ENCODE measurements at places on chromosomes 1 and 21.

- no peak for DNase-seq
These were observed 244.4 kb downstream of the PBX1 start for GRCh38 chr1:164803366-164803765.

GRCh38 chr1:41626616-41627375 is 142.3 kb upstream of the EDN2 start:
- DNase-seq: no peak

GRCh38 chr1:67052741-67053534 is 1.0 kb downstream of the SLC35D1 start:
- DNase-seq: no peak

DNA sequence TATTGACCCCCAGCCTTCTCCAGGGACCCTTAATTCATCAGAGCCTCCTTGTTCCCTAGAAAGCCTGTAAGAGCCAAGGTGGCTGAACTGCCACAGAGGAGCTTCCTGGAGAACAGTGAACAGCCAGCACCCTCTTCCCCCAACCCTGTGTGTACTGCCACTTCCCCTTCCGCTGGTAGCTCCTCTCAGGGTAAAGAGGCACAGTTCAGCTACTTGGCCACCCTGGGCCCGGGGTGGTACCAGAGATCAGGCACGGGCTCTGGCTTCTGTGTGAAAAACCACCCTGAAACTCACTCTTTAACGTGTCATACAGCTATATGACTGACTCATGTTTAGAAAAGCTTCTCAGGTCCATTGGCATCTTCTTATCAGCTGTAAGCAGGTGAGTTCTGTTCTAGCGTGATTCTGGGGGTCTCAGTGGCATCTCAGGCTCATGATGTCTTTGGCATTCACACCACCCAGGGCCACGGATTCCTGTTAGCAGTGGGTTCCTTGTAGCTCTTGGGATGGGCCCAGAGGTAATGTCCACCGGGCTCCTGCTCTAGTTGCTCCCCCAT is 22.4 kb downstream of the ARMH1 start:
- no peak for DNase-seq

DNA sequence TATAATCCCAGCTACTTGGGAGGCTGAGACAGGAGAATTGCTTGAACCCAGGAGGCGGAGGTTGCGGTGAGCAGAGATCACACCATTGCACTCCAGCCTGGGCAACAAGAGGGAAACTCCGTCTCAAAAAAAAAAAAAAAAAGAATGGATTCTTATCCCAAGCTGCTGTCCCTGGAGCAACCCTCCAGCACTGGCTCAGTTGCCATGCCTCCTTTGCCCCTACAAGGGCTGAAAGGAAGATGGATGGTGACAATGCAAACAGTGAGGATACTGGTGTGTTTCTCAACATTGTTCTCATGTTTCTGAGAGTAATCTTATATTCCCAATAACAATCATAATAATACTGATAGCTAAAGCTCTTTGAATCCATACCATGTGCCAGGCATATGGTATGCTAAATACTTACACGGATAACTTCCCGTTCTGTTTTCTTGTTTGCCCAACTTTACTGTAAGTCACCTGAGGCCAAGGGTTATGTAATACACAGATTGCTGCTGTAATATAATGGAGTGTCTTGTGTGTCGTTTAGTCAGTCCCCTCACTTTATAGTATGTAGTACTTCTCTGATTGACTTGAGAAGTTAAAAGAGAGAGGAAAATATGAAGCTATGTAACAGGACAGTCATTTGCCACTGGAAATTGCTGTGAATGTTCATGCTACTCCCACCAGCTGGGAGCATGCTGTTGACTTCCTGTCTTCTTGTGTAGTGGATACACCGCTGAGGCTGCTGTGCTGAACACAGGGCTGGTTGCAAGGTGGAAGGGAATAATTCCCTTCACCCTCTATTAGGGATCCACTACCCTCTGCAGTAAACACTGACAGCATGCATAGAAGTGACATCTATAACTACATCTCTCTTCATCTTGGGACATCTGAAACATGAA is 153.6 kb downstream of the CNIH3 start:
- no peak for DNase-seq

DNA sequence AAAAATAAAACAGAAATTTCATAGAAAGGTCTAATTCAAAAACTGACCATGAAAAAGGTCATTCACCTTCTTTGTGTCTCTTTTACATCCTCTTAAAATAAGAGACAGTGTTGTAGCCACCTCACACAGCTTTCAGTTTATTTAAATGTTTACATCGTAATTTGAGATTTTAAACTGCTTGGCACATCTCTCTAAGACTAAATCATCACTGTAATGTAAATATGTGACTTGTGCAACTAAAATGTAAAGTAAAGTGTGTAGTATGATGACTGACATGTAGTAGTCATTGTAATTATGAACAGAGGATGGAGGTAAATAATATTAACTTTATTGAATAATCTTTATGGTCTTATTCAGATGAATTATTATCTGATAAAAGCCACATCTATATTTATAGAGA is 283.9 kb downstream of the KCNT2 start:
- no peak for DNase-seq

- DNase-seq: no peak
These were observed 118.9 kb downstream of the CACHD1 start for GRCh38 chr1:64588876-64589275.

DNA sequence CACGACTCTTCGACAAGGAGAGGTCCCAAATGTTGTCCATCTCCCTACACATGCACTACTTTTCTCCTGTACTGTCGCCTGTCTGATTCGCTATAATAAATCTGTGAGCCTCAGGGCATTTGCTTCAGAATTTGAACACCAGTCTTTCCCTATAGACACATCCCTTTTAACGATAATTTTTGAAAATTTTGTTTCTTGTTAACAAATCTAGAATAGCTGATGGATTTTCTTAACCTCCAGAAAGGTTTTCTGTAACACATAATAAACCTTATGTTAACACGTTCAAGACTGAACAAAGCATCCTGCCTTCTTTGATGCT is 704 bp downstream of the CAPZA1 start:
- DNase-seq: no peak

DNA sequence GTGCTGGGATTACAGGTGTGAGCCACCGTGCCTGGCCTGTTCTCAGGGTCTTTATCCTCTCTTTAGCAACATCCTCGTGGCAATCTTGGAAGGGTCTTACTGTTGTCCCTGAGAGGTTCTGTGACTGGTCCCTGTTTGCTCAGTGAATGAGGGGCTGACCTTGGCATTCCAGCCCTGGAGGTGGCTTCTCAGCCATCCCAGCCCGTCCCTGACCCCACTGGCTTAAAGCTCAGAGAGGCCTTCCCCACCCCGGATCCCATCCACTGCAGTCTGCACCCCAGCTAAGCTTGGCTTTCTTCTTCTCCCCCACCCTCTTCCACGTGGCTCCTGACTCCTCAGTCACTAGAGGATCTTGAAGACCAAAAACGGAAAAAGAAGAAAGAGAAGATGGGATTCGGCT is 88.3 kb upstream of the TMEM51 start:
- no peak for DNase-seq

- DNase-seq: no peak
These were observed 471.7 kb upstream of the B3GALT2 start for GRCh38 chr1:193658081-193658480.

GRCh38 chr1:157137408-157138219 is 581 bp downstream of the ETV3 start:
- no peak for DNase-seq

GRCh38 chr1:183330335-183330734 is 87.8 kb downstream of the NMNAT2 start:
- DNase-seq: no peak

- DNase-seq: no peak
These were observed 19.5 kb upstream of the SHE start for GRCh38 chr1:154521695-154522094.

DNA sequence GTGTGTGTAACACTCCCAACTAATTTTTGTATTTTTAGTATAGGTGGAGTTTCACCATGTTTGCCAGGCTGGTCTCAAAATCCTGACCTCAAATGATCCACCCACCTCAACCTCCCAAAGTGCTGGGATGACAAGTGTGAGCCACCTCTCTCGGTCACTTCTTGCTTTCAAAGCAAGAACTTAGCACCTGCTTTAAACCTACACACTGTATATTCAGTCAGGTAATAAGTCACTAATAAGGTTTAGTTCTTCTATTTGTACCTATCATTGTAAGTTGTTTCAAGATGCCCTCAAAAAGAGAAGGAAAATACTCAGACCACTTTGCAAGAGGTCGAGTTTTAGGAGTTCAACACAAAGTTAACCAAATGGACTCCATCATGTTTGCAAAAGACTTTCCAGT is 431.3 kb downstream of the MRPL39 start:
- no peak for DNase-seq

- DNase-seq: no peak
These were observed 78.0 kb downstream of the SYT2 start for GRCh38 chr1:202632241-202632640.

DNA sequence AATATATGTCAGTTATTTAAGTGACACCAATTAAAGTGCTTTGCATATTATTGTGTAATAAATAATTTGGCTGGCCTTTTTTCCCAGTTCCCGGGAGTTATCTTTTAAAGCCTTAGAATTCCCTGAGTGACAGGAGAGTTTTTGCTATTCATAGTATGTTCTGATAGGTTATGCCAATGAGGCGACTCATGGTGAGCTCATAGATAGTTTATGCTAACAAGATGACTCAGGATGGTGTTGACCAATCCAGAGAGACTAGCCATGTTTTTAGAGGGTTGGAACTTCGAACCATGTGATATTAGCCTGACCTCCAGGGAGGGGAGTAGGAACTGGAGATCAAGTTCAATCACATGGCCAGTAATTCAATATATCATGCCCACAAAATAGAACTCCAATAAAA is 310.8 kb downstream of the USP25 start:
- DNase-seq: no peak

DNA sequence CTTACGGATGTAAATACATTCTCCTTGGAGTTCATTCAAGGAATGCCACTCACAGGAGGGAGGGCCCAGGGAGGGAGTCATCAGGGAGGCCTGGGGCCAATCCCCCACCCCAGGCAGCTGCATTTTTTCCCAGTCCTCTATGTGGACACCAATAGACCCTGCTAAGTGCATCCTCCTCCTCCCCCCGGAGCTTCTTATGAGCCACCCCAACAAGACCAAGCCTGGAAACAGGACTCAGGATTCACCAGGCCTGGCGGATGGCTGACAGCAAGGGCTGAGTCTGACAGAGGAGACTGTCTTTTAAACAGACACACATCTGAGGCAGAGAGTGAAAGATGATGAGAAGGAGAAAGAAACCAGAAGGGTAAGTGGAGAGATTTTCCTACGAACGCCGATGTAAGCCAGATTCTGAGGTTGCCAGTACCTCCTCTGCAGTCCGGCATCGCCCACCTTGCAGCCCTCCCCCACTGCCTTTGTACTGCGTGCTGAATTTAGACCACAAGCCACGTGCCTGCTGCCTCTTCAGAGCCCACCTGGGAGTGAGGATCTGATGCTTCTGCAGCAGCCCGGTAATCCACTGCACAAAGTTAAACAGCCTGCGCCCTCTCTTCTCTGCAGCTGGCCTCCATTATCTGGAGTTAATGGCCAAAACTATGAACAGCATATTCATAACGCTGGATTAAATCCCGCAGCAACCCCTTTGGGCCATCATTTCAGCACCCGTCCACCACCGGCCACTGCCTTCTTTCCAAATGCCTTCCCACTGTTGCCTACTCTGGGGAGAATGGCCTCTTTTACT is 17.6 kb upstream of the SFPQ start:
- DNase-seq: no peak

- no peak for DNase-seq
These were observed 24.4 kb downstream of the TBX15 start for GRCh38 chr1:118963456-118964430.

DNA sequence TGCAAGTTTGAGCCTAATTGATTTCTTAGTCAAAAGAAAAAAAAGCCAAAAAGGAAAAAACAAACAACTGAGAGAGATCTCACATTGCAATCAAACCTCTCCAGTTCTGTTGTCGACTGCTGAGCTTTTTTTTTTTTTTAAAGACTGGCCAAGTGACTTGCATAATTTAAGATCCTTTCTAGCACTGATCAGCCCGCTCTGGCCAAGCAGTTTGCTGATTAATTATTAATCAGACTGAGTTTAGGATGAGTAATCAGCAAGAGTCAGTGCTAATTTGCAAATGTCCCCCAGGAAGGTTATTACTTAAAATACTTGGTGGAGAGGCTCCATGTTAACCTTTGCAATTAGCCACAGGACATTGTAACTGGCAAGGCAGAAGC is 39.3 kb downstream of the HMGB4 start:
- DNase-seq: no peak

DNA sequence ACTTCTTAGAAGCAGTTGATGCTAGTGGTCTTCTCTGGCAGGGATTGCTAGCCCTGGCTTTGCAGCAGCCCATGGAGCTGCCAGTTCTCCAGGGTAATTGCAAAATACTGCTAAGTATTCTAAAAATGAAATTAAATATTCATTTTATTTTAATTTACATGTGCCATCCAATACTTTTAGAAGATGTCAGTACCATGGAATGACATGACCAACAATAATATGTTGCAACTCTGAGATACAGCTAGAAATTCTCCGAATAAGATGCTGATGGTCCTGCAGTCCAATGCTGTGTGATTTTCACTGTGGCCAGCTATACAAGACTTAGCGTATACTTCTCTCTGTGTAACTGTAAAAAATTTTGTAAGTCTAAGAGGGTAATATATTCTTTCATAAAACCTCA is 20.0 kb upstream of the WARS2 start:
- no peak for DNase-seq

- DNase-seq: no peak
These were observed at the start of gene RNF187 for GRCh38 chr1:228487336-228488124. Gene RNF187, plus strand, starts transcription at chr1:228487382.

- no peak for DNase-seq
These were observed 30.1 kb downstream of the B3GALT2 start for GRCh38 chr1:193156117-193156821.

DNA sequence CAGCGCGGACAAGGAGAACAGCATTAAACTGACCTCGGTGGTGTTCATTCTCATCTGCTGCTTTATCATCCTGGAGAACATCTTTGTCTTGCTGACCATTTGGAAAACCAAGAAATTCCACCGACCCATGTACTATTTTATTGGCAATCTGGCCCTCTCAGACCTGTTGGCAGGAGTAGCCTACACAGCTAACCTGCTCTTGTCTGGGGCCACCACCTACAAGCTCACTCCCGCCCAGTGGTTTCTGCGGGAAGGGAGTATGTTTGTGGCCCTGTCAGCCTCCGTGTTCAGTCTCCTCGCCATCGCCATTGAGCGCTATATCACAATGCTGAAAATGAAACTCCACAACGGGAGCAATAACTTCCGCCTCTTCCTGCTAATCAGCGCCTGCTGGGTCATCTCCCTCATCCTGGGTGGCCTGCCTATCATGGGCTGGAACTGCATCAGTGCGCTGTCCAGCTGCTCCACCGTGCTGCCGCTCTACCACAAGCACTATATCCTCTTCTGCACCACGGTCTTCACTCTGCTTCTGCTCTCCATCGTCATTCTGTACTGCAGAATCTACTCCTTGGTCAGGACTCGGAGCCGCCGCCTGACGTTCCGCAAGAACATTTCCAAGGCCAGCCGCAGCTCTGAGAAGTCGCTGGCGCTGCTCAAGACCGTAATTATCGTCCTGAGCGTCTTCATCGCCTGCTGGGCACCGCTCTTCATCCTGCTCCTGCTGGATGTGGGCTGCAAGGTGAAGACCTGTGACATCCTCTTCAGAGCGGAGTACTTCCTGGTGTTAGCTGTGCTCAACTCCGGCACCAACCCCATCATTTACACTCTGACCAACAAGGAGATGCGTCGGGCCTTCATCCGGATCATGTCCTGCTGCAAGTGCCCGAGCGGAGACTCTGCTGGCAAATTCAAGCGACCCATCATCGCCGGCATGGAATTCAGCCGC is 2.5 kb downstream of the S1PR1 start:
- no peak for DNase-seq

All from NCI-H1417 treated with DMSO at 0.1 percent for 48 hours (cell line).